ENCODE measurements at places on chromosomes 12 and 14.

- DNase-seq, result no peak
Observed at GRCh38 chr14:88612981-88613380, 50.1 kb downstream of the ZC3H14 start.

- no peak for DNase-seq
Observed at GRCh38 chr12:52217223-52217622, 15.8 kb upstream of the KRT7 start.

DNA sequence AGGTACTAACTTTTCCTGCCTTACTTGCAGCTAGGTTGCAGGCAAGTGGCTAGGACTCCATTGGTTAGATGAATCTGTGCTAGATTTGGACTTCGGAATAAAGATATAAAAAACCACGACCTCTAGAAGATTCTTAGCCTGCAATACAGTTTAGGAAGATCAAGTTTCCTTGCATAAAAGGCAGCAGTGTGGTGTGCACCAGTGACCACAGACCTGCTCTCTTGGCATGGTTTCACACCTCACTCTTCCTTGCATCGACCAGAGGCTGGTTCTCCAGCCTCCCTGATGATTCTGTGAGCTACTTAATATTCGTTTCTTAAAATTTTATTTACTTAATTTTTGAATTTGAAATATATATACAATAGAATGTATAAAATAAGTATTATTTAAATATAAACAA lies 9.8 kb downstream of the KLHDC1 start:
- no peak for DNase-seq

GRCh38 chr14:95935228-95935822 lies 58.7 kb downstream of the TUNAR start:
- no peak for DNase-seq

DNA sequence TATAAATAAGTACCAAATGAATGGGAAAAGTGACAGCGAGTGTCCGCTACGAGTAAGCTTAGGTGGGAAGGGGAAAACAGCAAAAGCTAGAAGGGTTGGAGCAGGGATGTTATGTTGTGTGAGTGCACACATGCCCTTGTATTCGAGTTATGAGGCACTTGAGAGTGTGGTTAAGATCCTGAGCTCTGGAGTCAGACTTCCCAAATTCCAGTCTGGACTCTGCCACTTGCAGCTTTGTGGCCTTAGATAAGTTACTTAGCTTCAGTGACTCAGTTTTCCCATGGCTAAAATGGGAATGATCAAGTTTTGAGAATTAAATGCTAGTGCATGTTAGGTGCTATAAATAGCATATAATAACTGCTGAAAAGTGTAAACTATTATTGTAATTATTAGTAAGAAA lies 44.9 kb downstream of the KTN1 start:
- DNase-seq, result no peak

DNA sequence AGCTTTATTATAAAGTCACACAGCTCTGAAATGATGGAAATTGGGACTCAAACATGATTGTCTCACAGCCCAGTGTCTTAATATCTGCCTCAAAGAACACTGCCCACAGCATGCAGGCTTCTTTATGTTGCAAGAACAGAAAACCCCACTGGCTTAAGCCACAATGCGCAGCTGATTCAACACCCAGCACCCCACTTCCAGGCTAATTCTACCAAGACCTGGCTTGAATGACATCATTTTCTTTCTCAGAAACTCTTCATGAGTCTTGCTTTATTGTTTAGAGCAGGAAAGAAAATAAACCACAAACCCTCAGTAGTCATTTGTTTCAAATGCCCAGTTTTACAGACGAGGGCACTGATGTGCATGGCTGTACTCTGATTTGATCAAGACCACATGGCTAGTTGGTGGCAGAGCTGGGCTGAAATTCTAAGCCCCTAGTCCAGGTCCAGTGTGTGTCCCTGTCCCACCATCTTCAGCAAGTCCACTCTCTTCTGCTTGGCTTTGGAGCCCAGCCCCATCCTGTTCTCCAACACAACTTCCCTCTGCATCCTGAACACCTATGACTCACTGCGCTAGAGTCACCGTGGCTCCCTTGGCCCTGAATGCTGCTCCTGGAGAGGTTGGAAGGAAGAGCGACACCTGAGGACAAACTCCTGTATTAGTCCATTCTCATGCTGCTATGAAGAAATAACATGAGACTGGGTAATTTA lies 50.3 kb upstream of the SRSF5 start:
- DNase-seq, result peak; percentile 49

DNA sequence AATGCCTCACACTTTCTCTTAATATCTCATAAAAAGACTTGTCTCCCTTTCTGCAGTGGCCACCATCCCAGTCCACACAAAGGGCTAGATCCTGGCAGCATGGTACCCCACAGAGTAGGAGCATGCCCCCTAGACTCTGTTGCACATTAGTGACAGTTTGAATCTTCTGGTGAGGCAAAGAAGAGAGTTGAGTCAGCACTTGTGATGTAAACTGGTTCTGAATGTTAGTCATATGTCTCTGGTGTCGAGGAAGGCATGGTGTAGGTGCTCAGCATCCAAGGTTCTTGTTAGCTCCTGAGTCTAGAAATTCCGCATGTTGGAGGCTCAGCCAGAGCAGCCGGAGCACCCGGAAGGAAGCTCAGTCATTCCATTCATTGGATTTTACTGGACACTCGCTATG lies 9.8 kb downstream of the TTC9 start:
- no peak for DNase-seq

GRCh38 chr12:45259675-45260074 lies 43.8 kb downstream of the ANO6 start:
- no peak for DNase-seq

GRCh38 chr14:94217116-94217515 lies 43.0 kb downstream of the PPP4R4 start:
- no peak for DNase-seq

- no peak for DNase-seq
Observed at GRCh38 chr12:72011374-72011773, 72.7 kb downstream of the TPH2 start.

DNA sequence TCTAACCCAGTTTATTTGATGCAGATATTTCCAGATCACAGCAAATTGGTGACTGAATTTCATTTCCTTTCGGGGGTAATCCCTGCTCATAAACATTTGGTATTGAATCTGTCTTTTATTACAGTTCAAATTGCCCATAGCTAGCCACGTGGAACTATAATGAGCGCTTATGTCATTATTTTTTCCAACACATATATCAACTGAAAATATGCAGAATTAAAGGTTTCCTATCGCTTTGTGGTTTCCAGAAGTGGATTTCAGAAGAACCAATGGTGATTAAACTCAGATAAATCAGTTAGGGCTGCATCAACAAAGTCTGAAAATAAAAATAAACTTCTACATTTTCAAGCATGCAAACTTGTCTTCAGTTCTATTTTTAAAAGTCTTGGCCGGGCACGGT lies 111.9 kb downstream of the PIK3C2G start:
- no peak for DNase-seq

DNA sequence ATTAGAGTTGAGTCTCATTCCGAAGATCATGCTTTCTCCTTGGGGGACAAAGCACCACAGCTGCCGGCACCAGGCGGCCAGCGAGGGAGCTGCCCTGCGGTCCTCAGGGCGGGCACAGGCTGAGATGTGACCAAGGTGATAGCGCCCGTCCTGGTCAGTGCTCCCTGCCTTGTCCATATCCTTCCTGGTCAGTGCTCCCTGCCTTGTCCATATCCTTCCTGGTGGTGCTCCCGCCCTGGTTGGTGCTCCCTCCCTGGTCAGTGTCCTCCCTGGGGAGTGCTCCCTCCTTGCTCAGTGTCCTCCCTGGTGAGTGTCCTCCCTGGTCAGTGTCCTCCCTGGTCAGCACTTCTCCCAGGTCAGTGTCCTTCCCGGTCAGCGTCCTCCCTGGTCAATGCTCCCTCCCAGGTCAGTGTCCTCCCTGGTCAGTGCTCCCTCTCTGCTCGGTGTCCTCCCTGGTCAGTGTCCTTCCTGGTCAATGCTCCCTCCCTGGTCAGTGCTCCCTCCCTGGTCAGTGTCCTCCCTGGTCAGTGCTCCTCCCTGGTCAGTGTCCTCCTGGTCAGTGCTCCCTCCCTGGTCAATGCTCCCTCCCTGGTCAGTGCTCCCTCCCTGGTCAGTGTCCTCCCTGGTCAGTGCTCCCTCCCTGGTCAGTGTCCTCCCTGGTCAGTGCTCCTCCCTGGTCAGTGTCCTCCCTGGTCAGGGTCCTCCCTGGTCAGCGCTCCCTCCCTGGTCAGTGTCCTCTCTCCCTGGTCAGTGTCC lies 92.2 kb downstream of the ADGRD1 start:
- DNase-seq, result no peak

- no peak for DNase-seq
Observed at GRCh38 chr12:47160316-47161244, 80.8 kb upstream of the AMIGO2 start.

DNA sequence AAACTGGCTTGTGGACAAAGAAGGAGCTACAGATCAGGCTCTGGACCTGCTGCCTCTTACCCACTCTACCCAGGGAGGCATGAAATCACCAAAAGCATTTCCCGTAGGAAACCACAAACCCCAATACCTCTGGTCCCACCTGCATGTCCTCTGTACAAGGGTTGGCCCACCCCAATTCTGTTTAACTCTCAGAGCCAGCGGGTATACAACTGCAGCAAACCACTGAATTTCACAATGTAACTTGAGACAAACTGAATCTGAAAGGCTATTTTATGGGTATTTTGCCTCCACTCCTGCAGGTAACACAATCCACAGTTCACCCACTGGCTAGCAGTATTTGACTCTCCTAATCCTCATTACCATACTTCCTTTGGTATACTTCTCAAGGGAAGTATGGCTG lies 16.5 kb downstream of the SIX1 start:
- no peak for DNase-seq

DNA sequence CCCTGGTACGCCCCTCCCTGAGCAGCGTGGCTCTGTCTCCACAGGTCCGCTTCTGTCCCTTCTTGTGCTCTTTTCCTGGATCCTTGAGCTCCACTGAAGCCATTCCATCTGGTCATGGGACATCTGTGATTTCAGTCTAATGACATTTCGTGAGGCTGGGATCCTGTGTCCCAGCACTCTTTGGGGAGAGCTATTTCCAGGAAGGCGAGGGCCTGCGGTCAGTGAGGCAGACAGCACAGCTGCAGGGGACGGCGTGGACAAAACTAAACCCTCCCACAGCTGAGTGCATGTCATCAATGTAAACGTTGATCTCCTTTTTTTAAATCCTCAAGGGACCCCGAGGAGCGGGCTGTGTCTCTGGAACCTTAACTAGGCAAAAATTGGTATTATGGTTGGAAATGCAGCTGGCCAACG lies 127.7 kb downstream of the DACT1 start:
- DNase-seq, result no peak

DNA sequence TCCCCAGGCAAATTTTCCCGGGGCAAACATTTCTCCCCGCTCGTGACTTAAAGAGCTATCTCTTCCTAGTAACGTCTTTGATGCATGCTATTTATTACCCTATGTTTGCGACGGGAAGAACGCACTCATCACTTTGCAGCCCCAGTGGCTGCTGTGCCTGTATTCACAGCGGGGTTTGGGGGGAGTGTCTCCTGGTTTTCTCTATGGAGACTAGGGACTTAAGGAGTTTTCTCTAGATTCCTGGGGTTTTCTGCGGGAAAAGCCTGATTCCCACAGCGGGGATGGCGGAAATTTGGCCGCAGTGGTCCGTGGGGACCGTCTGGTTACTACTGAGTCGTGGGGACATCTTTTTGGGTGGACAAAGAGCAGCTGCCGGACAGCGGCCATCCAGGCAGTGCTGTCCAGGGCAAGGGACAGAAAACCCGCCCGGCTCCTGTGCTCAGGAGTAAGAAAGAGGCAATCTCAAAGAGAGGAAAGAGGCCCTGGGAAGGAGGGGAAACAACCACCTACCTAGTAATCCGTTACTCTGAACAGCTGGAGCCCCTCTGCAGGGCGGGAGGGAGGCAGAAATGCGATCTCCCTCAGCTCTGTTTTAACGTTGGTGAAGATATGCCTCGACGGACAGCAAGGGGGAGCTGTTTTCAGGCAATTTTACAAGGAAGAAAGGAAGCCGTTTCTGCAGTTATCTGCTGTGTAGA lies 771 bp upstream of the AVPR1A start:
- DNase-seq, result no peak

DNA sequence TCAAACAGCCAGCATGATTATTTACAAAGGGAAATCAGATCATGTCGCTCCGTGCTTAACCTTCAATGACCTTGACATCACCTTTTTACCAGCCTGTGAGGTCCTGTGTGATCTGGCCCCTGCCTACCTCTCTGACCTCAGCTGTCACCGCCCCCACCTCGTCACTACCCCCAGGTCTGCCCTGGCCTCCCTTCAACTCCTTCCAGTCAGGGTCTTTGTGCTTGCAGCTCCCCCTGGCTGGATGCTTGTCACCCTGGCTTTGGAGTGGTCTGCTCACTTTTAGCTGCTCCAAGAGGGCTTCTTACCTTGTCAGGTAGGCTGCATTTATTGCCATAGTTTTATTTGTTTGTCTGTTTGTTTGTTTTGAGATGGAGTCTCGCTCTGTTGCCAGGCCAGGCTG lies 8.2 kb upstream of the MAX start:
- no peak for DNase-seq

DNA sequence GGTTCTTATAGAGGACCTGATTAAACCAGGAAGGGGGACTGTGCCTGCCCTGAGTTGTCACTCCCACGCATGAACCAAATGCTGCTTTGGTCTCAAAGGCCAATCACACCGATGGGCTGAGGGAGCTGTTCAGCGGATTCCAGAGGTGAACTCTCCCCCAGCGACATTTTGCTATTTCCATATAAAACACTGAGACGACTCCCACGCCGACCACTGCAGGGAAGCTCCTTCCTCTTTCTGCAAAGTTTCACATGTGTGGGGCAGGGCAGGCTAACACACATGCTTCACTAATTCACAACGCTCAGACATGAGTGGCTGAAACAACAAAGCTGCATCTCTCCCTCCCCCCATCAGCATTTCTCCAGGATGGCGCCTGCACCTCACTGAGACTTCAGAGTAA lies 37.8 kb upstream of the TMEM132D start:
- no peak for DNase-seq

DNA sequence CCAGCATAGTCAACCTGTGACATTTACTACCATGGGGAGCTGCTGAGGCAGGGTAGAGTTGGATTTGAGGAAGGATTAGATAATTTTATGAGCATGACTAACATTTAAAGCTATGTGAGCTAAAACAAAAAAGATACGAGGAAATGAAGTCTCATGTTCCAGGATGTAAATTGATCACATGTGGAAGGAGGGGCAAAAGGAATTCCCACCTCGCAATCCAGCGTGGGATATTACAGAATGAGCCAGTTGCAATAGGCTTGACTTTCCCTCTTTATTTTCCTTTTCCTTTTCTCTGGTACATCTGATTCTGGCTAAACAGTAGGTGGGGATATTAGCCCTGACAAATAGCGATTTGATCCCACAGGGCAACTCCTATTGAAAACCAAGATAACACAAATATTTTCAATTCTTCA lies 214.9 kb upstream of the HMGA2 start:
- DNase-seq, result no peak

- peak; percentile 20 for DNase-seq
Observed at GRCh38 chr14:105313381-105314286, 914 bp upstream of the PACS2 start.

- DNase-seq, result peak; percentile 60
Observed at GRCh38 chr12:113136128-113136989, 798 bp upstream of the RASAL1 start.

All from stimulated activated CD8-positive, alpha-beta memory T cell treated with anti-CD3 and anti-CD28 coated beads, Interleukin-2, amount 100 ng/mL, for 48 hours (primary cell).